ENCODE measurements at places on chromosomes 4 and X. TPM values are rescaled to one million over a fixed set of nuclear protein-coding genes. Genes with fewer than 3 reads are reported as not detected.

GRCh38 chr4:150160473-150160872 lies 82.2 kb downstream of the DCLK2 start:
- no peak for DNase-seq

GRCh38 chr4:8135666-8136065 lies 22.9 kb downstream of the ABLIM2 start:
- DNase-seq: no peak

- DNase-seq: no peak
Observed at GRCh38 chr4:13092702-13093101, 391.4 kb downstream of the RAB28 start.

- no peak for DNase-seq
Observed at GRCh38 chr4:107213880-107214279, 177.8 kb upstream of the DKK2 start.

DNA sequence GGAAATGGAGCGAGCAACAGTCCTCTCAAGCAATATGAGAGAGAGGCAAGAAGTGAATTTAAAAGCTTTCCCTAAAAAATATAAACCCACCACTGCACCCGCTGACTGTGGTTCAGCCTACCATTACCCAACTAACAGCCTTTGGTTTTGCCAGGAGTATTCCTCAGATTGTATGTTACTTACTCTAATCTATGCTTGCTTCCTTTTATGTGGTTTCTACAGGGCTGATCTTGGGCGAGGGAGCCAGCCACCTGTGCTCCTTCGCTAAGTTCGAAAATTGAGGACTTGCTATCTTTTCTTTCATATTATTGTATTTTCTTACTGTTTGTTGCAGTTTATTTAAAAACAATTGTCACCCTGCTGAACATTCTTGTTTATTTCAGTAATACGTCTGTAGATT lies 101.1 kb downstream of the DDX53 start:
- no peak for DNase-seq

Gene STK32B
- not detected for total RNA-seq

Gene RPA4
- total RNA-seq: 0.50 TPM

Measured in CD4-positive, alpha-beta memory T cell (primary cell).